GM12878 (cell line): ENCODE measurements at places on chromosomes 16 and 17. TPM values are rescaled to one million over a fixed set of nuclear protein-coding genes. Genes with fewer than 3 reads are reported as not detected.

GRCh38 chr16:88008840-88009239, 57.6 kb downstream of the BANP start:
- H3K27me3 ChIP-seq, result no peaks in the 10 kb centered on the region
- H3K36me3 ChIP-seq, result peaks cover 10% of the 10 kb centered on the region
- H3K4me1 ChIP-seq, result no peaks in the 10 kb centered on the region
- no peak overlapping the region for H3K4me3 ChIP-seq
- no peak overlapping the region for H3K27ac ChIP-seq

Gene IGF2BP1
- total RNA-seq, result 1.2 and 2.4 TPM in 2 replicates

- no peak overlapping the region for H3K27ac ChIP-seq
- peaks cover 13% of the 10 kb centered on the region for H3K36me3 ChIP-seq
- H3K4me3 ChIP-seq, result no peak overlapping the region
These were observed 43.3 kb upstream of the ATP2A3 start for GRCh38 chr17:4007346-4008081.

DNA sequence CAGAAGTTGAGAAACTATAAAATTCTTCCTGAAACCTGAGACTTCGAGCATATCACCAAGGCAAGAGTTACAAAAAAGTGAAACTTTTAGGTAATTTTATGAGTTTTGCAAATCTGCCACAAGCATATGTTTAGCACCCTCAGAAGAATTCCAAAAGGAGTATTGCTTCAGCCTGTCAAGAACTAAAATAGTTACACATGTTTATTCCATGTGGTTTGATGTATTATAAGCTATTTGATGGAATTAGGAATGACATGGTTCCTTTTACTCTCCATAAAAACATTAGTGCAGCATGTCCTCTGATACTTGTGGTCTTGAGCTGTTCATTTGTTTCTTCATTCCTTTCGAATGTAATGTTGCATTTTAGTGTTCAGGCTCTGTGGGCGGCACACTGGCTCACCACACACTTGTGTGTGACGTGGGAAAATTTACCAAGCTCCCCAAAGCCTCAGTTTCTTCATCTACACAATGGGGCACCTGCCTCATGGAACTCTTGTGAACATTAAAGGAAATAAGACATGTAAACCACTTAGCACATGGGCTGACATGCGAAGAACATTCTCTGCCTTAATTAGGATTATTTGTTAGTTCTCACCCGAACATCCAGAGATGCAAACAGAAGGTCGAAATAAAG, 204.2 kb upstream of the FOXF1 start:
- no peak for DNase-seq
- no peak overlapping the region for H3K4me3 ChIP-seq
- no peaks in the 10 kb centered on the region for H3K4me1 ChIP-seq
- no peak overlapping the region for H3K27ac ChIP-seq
- no peaks in the 10 kb centered on the region for H3K36me3 ChIP-seq

DNA sequence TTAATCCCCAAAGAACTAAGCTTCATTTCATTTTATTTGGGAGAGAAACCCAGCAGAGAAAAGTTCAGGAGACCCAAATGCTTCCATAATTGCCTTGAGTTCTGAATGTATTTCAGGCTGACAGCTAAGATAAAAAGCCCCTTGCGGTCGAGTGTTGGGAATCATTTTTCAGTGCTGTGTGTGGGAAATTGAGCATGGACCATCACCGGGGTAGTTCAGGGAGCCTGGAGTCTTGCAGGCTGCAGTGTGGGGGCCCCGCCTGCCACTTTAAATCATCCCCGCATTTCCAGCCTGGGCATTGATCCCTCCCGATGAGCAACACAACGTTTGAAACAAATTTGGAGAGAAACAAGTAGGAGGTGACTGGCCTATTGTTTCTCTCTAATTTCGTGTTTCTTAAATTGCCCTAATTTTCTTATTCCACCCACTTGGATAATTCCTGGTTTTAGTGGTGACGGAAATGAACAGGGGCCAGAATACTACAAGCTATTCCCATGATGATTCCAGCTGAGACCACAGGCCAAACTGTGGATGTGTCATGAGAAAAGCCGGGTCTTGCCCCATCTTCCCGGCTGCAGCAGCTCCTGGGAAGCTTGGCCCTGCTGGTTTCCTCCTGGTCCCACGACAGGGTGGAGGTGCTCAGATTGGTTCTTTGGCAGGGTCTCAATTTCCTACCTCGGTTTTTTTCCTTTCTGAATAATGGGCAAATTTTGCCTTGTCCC, 75.1 kb downstream of the FOXL1 start:
- H3K27me3 ChIP-seq, result no peaks in the 10 kb centered on the region
- DNase-seq, result no peak
- H3K36me3 ChIP-seq, result no peaks in the 10 kb centered on the region

GRCh38 chr17:74426551-74427047, 5.3 kb upstream of the GPRC5C start:
- H3K27me3 ChIP-seq, result peaks cover 2% of the 10 kb centered on the region

DNA sequence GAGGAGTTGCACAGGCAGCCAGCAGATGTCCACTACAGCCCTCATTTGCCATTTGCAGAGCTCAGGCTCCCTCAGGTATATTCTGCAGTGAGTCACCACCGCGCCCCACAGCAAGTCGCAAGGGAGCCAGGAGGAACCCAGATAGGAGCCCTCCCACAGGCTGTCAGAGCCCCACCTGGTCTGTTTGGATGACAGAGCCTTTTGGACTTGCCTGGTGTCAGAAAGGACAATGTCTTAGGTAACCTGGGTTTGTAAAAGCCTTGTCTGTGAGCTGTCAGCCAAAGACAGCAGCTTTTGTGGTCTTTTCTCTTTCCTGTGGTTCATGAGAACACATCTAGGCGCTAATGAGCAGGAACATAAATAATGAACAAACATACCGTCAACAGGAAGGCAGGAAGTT, 70.9 kb downstream of the GNAO1 start:
- no peak overlapping the region for H3K4me3 ChIP-seq
- H3K27ac ChIP-seq, result no peak overlapping the region
- H3K36me3 ChIP-seq, result no peaks in the 10 kb centered on the region
- H3K27me3 ChIP-seq, result peaks cover 7% of the 10 kb centered on the region
- no peaks in the 10 kb centered on the region for H3K4me1 ChIP-seq
- no peak for DNase-seq

Gene PRR29
- 0.26 TPM in 1 of 2 replicates, not detected in the other for total RNA-seq

- H3K36me3 ChIP-seq, result no peaks in the 10 kb centered on the region
- no peak for DNase-seq
- no peak overlapping the region for H3K4me3 ChIP-seq
- H3K4me1 ChIP-seq, result no peaks in the 10 kb centered on the region
These were observed 174.7 kb downstream of the HS3ST3A1 start for GRCh38 chr17:13426991-13427390.

DNA sequence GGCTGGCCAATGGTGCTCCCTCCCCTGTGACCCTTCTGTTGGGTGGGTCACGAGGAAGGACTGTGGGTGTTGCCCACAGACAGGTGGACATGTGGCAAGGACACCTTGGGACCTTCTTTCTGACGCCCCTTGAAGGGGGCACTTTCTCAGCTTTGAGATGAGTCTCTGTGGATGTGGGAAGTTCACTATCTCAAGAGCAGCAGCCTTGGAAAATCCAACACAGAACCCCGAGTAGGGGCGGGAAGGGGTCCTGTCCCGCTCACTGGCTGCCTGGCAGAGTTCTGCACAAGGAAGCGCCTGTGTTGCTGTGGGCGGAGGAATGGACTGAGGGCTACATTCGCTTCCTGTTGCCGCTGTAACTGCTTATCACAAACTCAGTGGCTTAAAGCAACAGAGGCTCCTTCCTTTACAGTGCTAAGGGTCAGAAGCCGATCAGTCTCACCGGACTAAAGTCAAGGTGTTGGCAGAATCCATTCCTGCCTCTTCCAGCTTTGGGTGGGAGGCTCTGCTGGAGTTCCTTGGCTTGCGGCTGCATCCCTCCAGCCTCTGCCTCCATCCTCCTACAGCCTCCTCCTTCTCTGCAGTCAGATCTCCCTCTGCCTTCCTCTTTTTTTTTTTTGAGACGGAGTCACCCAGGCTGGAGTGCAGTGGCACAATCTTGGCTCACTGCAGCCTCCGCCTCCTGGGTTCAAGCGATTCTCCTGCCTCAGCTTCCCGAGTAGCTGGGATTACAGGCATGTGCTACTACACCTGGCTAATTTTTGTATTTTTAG, 305.2 kb downstream of the SEC14L1 start:
- H3K4me1 ChIP-seq, result peaks cover 85% of the 10 kb centered on the region
- H3K36me3 ChIP-seq, result no peaks in the 10 kb centered on the region; the same call in 1 of the 2 replicates
- H3K27me3 ChIP-seq, result no peaks in the 10 kb centered on the region
- DNase-seq, result no peak

Gene KCNG4
- not detected in 2 replicates for total RNA-seq

GRCh38 chr17:73561111-73561510, 83.1 kb downstream of the SDK2 start:
- no peaks in the 10 kb centered on the region for H3K4me1 ChIP-seq
- H3K36me3 ChIP-seq, result no peaks in the 10 kb centered on the region
- H3K4me3 ChIP-seq, result no peak overlapping the region
- H3K27ac ChIP-seq, result no peak overlapping the region

Gene NLGN2
- total RNA-seq, result 0.87 and 1.2 TPM in 2 replicates

- no peaks in the 10 kb centered on the region for H3K27me3 ChIP-seq
- no peaks in the 10 kb centered on the region for H3K4me1 ChIP-seq
- H3K4me3 ChIP-seq, result no peak overlapping the region
- H3K27ac ChIP-seq, result no peak overlapping the region
- DNase-seq, result no peak
These were observed 88.2 kb downstream of the TBC1D16 start for GRCh38 chr17:79947351-79948031.

DNA sequence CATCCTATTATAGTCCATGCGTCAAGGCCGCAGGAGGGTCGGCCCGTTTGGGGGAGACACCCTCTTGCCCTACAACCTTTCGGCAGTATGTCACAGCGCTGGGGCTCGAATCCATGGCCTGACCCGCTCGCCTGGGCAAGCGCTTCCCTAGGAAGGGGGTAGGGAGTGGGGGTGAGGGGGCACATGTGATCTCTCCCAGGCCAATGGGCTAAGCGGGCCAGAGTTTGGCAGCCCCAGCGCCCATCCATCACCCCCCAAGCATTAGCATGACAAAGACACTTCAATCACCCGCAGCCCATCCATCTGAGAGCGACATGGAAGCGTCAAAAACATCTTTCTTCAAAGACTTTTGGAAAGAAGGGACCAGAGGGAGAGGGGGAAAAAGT, at the start of gene HOXB1:
TSS of gene HOXB1 (minus strand) at position 125 of the 386 bp plus-strand sequence. CDS start at position 18, 107 bp downstream.
- no peak within 1 kb of the TSS for H3K4me3 ChIP-seq
- H3K27me3 ChIP-seq, result no peaks in the 10 kb centered on the region
- H3K27ac ChIP-seq, result no peak within 1 kb of the TSS
- DNase-seq, result no peak
- H3K4me1 ChIP-seq, result no peaks in the 10 kb centered on the region

DNA sequence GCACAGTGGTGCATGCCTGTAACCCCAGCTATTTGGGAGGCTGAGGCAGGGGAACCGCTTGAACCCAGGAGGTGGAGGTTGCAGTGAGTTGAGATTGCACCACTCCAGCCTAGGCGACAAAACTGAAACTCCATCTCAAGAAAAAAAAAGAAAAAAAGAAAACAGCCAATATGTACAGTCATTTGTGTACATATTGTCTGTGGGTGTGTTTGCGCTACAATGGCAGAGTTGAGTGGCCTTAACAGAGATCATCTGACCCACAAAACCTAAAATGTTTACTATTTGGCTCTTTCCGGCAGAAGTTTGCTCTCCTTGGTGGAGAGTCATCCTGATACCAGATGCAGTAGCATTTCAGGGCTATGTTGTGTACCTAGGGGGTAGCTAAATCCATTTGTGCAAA, 57.9 kb downstream of the ARSG start:
- no peaks in the 10 kb centered on the region for H3K36me3 ChIP-seq
- H3K4me3 ChIP-seq, result no peak overlapping the region
- no peaks in the 10 kb centered on the region for H3K27me3 ChIP-seq

Gene SCIMP
- 92.2 and 98.9 TPM in 2 replicates for total RNA-seq

Gene P2RX1
- 5.0 and 5.1 TPM in 2 replicates for total RNA-seq

Gene CA4
- not detected in 2 replicates for total RNA-seq

DNA sequence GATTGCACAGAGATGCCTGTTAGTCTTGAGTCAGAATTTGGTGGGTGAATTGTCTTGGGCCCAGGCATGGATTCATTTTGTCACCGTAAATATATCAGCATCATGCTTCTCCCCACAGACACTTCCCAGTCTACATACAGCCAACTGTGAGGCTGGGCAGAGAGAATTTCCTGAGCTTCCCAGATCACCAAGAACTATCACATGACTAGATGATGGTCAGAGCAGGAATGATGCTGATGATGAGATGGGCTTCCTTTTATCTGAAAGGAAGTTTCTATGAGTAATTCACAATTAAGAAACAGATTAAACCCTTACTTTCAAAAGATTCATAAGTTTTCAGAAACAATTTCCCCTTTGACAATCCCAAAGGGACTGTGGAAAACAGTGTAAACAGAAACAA, 323 bp upstream of the KRTAP9-9 start:
- no peaks in the 10 kb centered on the region for H3K4me1 ChIP-seq
- no peak for DNase-seq
- no peak overlapping the region for H3K4me3 ChIP-seq
- H3K27ac ChIP-seq, result no peak overlapping the region
- no peaks in the 10 kb centered on the region for H3K36me3 ChIP-seq

Gene BCL6B
- 0.56 and 0.85 TPM in 2 replicates for total RNA-seq

Gene GSG1L
- not detected in 2 replicates for total RNA-seq
